Urothelium cell line (cell line): ENCODE measurements at places on chromosomes 16 and 17.

DNA sequence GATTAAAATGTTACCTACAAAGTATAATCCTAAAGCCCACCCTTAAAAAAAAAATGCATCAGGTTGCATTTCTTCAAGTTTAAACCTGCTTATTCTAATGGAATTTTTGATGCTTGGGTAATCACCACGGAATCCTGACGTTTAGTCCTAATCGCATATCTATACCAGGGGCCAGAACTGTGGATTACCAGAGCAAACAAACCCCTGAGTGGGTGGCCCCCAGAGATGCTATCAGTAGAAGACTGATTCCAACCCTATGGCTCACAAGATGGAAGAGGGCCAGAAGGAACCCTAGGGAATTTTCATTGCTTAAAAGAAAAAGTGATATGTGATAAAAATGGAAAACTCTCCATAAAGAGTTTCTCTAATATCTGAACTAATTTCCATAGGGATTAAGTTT is 152.2 kb upstream of the NOG start:
- DNase-seq, result peak; percentile 26

DNA sequence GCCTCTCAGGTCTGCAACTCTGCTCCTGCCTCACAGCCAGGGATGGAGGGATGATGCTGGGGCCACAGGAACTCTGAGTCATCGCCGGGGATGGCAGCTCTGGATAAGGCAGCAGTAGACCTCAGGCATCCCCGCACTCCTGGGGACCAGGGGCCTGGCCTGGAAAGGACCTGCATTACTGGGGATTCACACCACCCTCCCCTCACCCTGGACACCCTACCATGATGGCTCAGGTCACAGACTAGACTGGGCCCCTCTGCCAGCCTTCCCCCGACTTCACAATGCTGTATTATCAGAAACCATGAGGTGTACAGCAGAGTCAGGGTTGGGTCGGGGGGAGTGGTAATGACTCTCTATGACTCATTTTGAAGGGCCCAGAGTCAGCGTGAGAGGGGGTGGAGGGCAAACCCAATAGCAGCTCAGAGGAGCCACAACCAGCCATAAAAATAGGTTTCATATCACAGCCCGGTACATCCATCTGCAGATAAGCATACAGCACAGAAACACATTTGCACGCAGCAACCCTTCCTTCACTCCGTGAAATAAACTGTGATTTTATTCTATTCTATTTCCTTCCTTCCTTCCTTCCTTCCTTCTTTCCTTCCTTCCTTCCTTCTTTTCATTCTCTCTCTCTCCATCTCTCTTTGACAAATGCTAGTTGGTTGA is 28.8 kb downstream of the DYNLRB2 start:
- peak; percentile 92 for DNase-seq

- no peak for DNase-seq
Observed at GRCh38 chr16:1293921-1294656, 15.3 kb upstream of the UBE2I start.

GRCh38 chr17:81033535-81034167 is 1.3 kb upstream of the BAIAP2 start:
- no peak for DNase-seq

GRCh38 chr17:38544839-38545209 is 60.9 kb downstream of the SRCIN1 start:
- DNase-seq, result no peak

GRCh38 chr16:3830625-3831254 is 49.8 kb downstream of the CREBBP start:
- DNase-seq, result no peak

DNA sequence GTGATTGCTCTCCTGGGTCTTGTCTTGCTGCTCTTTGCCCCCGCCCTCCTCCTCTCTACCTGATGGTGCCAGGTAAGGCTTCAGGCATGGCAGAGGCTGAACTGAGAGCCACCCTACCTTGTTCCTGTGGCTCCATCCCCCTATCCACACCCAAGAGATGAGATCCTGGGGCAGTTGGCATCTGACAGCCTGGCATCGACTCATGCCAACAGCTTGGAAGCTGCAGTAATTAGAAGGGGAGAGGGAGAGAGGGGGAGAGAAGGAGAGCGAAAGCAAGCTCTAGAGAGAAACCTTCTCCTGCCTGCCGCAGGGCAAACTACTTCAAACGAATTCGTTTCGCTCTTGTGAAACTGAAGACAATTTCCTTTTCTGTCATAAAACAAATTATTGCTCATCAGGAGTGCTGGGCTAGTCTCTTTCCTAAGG is 13.8 kb upstream of the SP6 start:
- DNase-seq, result no peak

DNA sequence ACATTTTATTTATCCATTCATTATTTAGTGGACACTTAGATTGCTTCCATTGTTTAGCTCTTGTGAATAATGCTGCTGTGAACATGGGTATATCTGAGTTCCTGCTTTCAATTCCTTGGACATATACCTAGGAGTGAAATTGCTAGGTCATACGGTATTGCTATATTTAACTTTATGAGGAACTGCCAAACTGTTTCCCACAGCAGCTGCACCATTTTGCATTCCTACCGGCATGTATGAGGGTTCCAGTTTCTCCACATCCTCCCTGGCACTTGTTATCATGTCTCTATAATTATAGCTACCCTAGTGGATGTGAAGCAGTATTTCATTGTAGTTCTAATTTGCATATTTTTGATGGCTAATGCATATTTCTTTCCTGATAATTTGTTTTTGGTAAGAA is 23.7 kb upstream of the DRG2 start:
- no peak for DNase-seq

- DNase-seq, result no peak
Observed at GRCh38 chr17:79955691-79956440, 79.8 kb downstream of the TBC1D16 start.

GRCh38 chr16:50323335-50324011 is 45.3 kb downstream of the BRD7 start:
- no peak for DNase-seq

- DNase-seq, result no peak
Observed at GRCh38 chr17:30332057-30332542, 1.8 kb downstream of the TMIGD1 start.

GRCh38 chr17:31859487-31860008 is 504 bp upstream of the COPRS start:
- no peak for DNase-seq

GRCh38 chr16:50603206-50604064 is 55.2 kb downstream of the NKD1 start:
- peak; percentile 74 for DNase-seq

DNA sequence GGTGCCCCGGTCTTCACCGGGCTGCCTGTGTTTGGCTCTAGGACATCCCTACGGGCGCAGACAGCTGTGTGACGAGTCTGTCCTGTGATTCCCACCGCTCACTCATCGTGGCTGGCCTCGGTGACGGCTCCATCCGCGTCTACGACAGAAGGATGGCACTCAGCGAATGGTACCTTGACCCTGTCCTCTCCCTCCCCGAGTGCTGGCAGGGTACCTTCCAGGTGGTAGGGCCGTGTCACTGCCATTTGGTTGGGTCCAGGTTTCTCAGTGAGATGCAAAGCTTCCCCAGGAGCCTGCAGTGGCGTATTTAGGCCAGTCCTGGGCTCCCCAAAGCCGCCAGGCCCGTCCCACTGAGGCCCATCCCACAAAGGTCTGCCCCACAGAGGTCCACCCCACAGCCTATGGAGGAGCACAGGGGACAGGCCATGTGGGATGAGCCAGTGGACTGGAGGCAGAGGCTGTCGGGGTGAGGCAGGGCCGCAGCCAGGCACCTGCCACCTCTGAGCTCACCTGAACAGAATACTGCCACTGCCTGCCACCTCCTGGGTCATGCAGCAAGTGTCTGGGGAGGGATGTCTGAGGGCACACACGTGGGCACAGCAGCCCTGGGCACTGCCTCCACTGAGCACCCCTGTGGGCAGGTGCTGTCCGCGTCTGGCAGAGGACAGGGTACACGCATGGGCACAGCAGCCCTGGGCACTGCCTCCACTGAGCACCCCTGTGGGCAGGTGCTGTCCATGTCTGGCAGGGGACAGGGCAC is 31.4 kb upstream of the CHMP6 start:
- DNase-seq, result no peak

DNA sequence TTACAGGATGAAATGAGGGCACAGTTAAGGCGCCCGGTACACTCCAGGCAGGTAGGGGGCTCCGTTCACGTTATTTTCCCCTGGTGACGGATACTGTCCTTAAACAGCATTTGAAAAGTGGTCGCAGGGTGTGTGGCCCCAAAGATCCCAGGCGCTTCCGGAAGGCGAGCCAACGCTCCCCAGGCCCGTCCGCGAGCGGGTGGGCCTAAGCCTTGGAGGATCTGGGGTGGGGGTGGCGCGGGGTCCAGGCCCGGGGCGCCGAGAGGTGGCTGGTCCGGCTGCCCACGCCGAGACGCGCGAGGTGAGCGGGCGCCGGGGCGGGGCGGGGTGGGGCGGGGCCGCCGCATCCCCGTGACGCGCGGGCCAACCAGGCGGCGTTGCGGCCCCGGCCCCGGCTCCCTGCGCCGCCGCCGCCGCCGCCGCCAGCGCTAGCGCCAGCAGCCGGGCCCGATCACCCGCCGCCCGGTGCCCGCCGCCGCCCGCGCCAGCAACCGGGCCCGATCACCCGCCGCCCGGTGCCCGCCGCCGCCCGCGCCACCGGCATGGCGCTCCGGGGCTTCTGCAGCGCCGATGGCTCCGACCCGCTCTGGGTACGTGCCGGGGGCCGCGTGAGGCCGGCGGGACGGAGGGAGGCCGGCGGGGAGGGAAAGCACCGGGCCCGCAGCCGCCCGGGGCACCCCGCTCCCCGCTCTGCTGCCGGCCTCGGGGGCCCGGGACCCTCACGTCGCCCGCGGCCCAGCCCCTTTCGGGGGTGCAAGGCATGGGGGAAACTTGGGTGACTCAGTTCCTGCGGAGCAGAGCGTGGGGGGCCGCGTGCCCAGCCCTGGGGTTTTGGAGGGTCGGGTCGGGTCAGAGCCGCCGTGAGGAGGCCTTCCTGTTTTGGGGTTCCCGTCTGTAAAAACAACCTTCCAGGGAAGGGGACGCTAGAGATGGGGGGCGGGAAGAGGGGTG is at the start of gene ABCC1:
Gene ABCC1, plus strand, starts transcription at position 407 of the 951 bp plus-strand sequence. Its CDS starts 136 bp downstream, at position 543.
- peak; percentile 80 for DNase-seq

GRCh38 chr16:74991593-74992403 is 6.9 kb upstream of the WDR59 start:
- no peak for DNase-seq

DNA sequence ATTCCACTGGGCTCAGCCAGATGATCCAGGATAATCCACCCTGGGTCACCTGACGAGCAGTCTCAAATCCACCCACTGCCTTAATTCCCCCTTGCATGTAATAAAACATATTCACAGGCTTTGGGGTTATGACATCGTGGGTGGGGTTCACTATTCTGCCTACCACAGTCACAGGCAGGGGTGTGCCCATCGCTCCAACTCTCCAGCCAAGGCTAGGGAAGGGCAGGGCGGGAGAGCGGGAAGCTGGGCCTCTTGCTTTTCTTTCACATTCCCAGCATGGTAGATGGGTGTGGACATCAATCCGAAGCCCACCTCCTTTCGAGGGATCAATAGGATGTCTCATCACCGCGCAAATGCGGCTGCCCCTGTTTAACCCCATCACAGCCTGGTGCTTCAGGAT is 12.7 kb upstream of the CD300LD start:
- DNase-seq, result no peak

- DNase-seq, result no peak
Observed at GRCh38 chr17:76996741-76997694, 128.8 kb downstream of the MGAT5B start.

GRCh38 chr16:10016752-10017151 is 165.5 kb downstream of the GRIN2A start:
- DNase-seq, result no peak

GRCh38 chr17:17041018-17041521 is 1.2 kb upstream of the MPRIP start:
- no peak for DNase-seq

GRCh38 chr17:38922538-38923297 is 2.7 kb upstream of the LASP1NB start:
- no peak for DNase-seq

DNA sequence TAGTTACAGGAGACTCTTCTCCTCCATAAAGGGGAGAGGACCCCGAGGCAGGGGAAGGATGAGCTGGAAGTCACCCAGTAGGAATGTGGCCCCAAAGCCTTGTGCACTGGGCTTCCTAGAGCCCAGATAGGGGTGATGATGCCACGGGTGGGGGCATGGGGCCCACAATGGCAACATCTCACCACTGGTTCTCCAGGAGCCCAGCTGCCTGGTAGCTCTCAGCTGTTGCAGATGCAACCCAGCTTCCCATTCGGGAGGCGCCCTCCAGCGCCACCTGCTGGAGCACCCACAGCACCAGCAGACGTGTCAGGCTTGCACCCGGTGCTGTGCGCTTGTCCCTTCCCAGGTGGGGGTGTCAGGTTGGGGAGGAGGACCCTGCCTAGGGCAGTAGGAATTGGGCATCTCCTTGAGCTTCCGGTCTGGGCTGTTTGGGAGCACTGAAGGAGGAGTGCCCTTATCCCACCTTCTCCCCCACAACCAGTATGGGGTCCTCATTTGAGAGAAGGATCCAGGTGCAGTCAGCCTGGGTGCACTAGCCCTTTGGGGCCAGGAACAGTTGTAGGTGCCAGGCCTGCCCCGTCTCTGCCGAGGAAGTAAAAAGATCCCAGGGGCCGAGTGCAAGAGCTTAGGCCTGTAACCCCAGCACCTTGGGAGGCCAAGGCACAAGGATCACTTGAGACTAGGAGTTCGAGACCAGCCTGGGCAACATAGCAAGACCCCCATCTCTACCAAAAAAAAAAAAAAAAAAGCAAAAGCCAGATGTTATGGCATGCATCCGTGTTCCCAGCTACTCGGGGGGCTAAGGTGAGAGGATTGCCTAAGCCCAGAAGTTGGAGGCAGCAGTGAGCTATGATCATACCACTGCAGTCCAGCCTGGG is 14.4 kb downstream of the CDIPT start:
- peak; percentile 62 for DNase-seq

GRCh38 chr17:19573075-19573474 is 39.4 kb downstream of the SLC47A1 start:
- no peak for DNase-seq

GRCh38 chr16:89312194-89312593 is 94.7 kb downstream of the ZNF778 start:
- no peak for DNase-seq

DNA sequence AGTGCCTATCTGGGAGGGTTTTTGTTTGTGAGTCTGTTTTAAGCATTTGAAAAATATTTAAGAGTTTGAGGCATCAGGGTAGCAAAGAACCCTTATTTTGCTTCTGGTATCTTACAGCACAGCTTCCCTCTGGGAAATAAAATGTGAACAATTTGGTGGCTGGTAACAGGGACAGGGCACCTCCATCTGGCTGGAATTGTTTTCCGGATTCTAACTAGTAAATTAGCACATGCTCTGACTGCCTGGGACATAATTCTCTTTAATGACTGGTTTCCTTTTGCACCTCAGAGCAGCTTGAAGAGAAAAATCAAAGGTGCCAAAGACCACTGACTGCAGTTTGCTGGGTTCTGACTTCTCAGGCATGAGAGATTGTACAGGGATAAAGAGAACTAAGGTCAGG is 469.1 kb downstream of the GRIN2A start:
- DNase-seq, result no peak

- no peak for DNase-seq
Observed at GRCh38 chr17:76160896-76161528, 20.0 kb upstream of the FOXJ1 start.

- DNase-seq, result no peak
Observed at GRCh38 chr17:55248077-55248476, 16.7 kb upstream of the HLF start.

GRCh38 chr16:87391324-87391949 is 699 bp upstream of the MAP1LC3B start:
- DNase-seq, result peak; percentile 41
